Kasumi-1 (cell line): ENCODE measurements at places on chromosomes 5 and 9.

- no peak for DNase-seq
Measured at GRCh38 chr5:154844809-154845208, 5.6 kb downstream of the FAXDC2 start.

DNA sequence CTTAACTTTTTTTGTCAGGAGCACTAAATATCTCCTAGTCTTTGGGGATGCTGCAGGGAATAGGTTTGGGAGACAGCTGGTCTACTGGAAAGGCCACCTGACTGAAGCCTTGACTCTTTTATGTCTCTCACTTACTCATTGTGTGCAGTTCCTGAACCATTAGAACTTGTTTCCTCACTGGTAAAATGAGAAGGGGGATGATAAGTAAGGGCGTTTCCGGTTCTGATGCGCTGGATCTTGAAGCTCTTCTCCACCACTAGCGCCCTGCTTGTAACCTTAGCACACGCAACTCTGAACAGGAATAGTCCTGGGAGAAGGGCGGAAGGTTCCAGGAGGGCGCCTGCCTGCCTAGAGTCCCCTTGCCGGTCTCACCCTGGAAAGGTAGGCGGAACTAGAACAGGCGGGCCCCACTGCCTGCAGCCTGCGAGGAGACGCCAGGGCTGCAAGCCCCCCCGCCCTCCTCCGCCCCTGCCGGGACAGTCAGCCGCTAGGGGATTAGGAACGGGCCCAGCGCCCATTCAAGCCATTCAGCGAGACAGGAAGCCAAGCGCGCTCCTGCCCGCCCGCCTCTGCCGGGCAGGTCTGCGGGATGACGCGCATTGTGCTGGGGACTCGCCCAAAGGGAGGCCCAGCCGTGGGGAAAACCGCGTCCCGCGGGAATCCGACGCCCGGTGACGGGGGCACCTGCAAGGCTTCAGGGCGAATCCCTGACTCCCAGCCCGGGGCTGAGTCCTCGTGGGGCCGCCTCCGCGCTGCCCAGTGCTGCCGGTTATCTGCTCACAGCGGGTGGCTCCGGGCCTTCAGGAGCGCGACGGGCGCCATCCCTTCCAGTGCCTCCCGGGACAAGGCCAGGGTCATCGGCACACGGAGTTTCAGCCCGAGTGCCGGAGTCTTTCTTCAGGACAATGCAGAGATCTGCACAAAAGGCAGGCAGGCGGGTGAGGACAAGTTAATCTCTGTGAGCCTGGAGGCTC is 44.0 kb upstream of the XPA start:
- no peak for DNase-seq

DNA sequence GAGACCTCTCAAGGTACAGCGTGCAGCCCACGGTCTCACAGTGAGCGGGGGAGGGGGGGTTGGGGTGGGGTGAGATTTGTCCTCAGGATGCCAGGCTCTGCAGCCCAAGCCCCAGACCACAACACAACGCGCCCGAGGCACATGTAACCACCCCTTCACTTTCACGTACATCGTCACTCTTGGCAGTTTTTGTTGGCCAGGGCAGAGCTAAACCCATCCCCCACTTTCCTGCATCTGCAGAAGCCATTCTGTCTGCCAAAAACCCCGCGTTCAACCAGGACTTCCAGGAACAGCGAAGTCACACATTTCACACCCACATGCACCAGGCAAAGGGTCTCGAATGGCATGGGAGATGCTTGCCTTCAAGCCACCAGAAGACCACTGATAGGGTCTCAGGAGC is 9.4 kb upstream of the SMIM23 start:
- no peak for DNase-seq

DNA sequence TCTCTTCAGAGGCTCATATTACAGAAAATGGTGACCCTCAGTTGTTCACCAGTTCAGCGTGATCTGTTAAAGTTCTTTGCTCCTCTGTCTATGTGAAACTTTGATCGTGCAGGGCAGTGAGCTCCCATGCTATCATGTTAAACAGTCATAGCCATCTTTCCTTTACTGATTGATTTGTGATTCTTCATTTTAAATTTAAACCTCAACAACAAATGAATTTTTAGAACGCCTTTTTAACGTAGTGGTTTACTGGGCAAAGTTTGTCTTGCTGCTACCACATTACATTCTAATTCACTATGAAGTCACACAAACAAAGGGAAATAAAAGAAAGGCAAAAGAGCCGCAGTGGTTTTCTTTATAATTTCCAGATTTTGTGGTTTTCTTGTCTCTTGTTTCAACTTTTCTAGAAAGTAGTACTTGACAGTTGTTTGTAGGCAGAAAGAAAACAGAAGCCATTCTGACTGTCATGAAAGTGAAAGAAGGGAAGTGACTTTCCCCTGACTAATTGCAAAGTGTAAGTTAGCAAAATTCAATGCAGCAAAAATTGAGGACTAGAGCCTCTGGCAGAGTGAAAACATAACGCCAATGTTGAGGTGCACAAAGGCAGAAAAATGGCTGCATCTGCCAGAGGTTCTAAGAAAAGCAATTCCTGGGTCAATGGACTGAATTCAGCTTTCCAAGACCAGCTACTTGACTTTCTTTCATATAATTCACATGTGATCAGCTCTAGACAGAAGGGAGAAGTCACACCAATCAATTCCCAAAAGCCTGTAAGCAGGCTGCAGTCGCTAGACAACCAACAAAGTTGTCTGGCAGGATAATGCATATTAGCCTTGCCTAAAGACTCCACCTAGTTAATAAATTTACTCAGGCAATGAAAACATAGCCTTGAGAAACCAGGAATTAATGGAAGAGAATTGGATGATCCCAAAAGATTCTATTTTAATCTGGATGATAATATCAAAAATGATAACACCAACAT is 7.1 kb upstream of the IFNA6 start:
- DNase-seq: no peak
